ENCODE measurements at places on chromosomes 2 and 18.

- no peak for DNase-seq
Observed at GRCh38 chr2:203786549-203787351, 80.3 kb downstream of the CD28 start.

- DNase-seq = no peak
Observed at GRCh38 chr2:176830362-176830761, 382.2 kb upstream of the HNRNPA3 start.

DNA sequence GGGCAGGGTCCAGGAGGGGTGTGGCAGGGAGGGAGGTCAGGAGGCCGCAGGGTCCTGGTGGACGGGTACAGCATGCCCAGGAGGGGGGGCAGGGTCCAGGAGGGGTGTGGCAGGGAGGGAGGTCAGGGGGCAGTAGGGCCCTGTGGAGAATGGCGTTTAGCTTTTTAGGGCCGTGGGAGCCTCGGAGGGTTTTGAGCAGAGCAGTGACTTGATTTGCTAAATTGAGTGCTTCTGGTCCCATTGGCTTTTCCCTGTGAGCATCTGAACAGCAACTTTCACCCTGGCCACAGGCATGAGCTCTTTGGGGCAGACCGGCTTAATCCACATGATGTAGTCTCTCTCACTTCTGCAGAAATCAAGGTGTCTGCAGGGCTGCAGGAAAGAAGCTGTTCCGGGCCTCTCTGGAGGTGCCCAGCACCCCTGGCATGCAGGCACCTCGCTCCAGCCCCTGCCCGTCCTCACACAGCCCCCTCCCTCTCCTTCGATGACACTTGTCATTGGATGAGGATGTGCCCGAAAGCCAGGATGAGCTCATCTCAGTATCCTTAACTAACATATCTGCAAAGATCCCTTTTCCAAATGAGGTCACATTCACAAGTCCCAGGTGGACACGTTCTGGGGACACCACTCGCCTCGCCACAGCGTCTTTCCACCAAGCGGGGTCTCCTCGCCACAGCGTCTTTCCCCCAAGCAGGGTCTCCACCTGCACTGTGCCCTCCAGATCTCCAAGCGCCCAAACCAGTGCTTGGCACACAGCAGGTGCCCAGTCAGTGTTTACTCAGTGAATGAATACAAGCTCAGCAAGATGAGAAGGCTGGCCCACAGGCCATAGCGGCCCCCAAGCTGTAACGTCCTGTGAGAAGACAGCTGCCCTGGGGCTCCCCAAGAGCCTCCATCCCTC lies 94.0 kb downstream of the NDUFA10 start:
- no peak for DNase-seq

GRCh38 chr2:237361194-237362004 lies 52.6 kb downstream of the COL6A3 start:
- DNase-seq = no peak

DNA sequence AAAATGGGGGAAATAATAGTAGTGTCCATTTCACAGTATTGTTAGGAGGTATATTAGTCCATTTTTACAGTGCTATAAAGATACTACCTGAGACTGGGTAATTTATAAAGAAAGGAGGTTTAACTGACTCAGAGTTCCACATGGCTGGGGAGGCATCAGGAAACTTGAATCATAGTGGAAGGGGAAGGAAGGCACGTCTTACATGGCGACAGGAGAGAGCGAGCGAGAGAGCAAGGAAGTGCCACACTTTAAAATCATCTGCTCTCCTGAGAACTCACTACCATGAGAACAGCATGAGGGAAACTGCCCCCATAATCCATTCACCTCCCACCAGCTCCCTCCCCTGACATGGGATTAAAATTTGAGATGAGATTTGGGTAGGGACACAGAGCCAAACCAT lies 23.4 kb downstream of the MGAT5 start:
- DNase-seq = no peak

DNA sequence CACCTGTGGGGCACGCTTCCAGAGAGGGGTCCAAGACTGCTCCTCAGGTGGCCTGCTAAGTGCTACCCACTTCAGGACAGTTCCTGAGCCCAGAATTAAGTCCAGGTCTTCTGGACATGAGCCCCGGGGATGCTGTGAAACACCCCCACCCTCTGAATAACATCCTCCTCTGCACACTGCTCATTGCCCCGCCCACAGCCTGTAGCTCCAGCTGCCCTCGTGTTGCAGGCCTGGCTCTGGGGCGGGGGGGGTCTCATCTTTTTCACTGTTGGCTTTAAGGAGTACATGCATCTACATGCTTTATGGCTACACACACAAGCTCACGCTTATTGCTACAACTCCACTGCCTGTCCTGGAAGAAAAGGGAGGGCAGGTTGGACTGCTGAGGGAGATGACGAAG lies 92.8 kb downstream of the PTGR3 start:
- DNase-seq = no peak

- DNase-seq = peak; percentile 27
Observed at GRCh38 chr2:219010162-219010756, 17.0 kb upstream of the CRYBA2 start.

- DNase-seq = no peak
Observed at GRCh38 chr18:55396979-55397378, 191.0 kb downstream of the TCF4 start.
